Osteocyte (in vitro differentiated cells): ENCODE measurements at places on chromosomes 1 and 21.
A peak's percentile ranks its signal among the peaks of the same experiment; 100 is the strongest.

DNA sequence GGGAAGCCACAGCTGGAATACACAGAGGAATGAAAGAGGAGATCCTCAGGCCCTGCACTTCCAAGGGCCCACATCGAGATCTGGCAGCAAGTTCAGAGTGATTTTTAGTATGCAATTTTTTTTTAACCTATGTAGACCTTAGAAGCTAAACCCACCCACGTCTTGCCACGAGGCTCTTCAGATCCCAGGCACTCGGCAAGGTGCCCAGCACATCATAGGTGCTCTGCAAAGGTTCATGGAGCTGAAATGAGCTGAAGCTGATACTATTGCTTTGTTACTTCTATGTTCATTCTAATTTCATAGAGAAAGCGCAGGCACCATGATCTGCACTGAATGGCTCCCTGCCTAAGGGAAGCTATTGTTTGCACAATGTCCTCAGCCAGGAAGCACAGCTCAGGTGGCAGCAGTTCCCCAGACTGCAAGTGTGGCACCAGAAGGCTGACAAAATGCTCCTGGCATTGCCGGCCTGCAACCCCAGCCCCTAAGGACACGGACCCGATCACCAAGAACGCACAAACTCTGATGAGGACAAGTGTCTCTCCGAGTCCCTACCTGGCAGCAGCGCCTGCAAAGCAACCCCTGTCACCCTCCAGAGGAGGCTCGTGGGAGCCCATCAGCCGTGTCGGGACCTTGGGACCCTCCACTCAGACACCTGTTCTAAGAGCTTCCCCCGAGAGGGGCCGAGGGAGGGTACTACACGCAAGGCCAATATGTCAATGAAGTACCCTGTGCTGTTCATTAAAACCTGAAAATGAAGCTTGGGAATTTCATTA lies 264.2 kb downstream of the NPHP4 start:
- no peak for DNase-seq

DNA sequence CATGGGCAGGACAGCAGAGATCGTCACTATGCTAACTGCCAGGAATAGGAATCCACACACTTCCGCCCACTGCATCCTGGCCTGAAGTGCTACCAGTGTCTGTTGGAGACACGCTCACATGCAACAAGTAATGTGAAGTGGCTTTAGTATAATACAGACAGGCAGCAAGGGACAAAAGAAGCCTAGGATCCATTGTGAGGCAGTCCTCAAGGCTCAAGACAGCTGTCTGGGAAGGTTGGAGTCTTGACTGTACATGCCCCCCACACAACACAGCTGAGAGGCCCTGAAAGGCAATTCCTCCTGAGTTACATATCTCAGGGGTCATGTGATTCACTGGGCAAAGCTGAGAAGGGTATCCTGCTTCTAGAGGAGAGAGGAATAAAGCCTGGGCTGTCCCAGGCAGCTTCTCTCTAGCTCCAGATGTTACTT lies 39.9 kb upstream of the CD1D start:
- no peak for DNase-seq

DNA sequence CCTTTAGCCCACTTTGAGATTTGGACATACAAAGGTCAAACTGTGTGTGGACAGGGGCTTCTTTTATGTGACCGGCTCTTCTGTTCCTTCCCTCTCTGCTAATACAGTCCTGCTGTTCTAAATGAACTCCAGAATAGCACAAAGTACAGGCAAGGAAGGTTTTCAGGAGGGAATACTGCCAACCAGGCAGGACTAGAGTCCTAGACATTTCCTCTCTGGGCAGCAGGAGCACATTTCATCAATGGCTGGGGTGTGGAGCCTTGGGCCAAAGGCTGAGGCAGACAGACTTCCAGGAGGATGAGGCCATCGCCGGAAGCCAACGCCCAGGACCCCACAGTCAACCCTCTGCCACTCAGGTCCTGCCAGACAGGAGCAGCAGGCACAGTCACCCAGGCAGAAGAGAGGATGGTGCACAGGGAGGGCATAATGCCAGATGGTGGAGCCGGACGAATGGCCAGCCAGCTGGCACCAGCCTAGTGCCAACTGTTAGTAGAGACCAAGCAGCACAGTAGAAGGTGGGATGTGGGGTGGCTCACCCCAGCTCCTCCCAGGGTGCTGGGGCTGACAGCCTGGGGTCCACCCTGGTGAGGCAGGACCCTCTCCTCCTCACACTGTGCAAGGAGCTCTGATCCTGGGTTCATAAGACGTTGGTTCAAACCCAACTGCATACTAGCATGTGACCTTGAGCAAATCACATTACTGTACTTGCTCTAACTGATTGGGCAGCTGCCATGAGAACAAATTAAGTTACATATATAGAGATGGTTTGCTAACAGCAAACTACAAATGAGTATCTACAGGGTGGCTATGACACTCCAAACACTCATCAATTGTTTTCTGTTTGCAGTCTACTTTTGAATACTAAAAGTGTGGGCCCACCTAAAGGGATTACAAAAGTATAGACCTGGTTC lies 410.7 kb downstream of the SIPA1L2 start:
- DNase-seq, result no peak

DNA sequence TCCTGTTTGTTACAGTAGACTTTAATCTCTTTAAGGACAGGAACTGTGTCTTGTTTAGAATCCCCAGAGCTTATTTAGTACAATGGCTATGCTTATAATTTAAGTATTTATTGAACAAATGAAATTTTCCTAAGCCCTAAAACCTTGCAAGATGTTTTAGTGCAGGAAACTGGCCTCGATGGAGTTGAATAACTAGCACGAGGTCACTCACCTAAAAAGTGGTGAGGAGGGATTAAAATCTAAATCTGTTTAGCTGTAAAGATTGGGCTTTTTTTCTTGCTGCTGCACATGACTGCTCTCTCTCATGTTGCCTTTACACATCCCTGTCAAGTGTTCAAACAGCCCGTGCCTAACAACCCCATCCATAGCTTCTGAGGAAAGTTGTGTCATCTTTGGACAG lies 10.2 kb downstream of the NFYC start:
- no peak for DNase-seq

GRCh38 chr1:3237570-3237969 lies 168.6 kb downstream of the PRDM16 start:
- no peak for DNase-seq

- no peak for DNase-seq
These were observed 141.4 kb upstream of the BEND5 start for GRCh38 chr1:48917901-48918603.

- no peak for DNase-seq
These were observed 19.8 kb upstream of the PTP4A2 start for GRCh38 chr1:31957701-31958674.

DNA sequence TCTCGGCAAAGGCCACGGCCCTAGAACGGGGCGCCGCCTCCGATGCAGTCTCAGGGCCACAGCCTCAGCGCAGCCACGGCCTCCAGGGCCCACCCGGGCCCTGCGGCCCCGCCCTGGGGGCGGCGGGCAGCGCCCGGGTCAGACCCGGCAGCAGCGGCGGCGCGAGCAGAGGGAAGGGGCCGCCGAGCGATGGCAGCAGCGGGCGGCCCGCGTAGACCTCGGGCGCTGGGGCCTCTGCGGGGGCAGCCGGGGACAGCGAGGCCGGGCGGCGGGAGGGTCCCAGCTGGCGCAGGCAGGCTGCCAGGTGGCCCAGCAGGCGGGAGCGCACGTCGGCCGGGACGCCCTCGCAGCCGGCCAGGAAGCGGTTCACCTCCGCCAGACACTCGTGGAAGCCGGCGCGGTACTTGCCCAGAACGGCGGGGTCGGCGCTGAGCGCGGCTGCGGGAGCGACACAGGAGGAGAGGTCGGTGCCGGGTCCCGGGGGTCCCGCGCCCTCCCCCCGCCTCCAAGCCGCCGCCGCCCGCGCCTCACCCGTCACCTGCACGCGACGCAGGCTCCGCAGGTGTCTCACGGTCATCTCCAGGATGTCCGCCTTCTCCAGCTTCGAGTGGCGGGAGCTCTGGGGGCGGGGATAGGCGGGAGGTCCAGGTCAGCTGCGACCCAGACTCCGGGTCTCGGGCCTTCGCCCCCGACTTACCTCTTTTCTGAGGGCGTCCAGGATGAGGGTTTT lies 737 bp downstream of the HES4 start:
- peak; percentile 84 for DNase-seq

DNA sequence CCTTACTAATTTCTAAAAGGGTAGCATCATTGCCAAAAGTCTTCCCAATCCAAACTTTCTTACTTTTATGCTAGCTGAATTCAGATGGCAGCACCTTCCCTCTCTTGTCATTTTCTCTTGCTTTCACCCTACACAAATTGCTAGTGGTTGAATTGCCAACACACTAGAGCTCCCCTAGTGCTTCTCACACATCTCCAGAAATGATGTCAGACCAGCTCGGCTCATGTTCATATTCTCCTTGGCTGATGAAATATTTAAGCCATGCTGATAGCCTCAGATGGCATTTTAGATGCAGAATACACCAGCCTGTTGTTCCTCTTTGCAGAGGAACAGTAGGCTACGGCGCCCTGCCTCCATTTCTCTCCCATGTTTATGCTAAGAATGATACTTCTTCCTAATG lies 256.9 kb downstream of the PTBP2 start:
- DNase-seq, result no peak

- DNase-seq, result peak; percentile 73
These were observed 67.6 kb downstream of the POFUT2 start for GRCh38 chr21:45220071-45220481.

GRCh38 chr1:203675596-203676347 lies 49.1 kb downstream of the ATP2B4 start:
- DNase-seq, result no peak

DNA sequence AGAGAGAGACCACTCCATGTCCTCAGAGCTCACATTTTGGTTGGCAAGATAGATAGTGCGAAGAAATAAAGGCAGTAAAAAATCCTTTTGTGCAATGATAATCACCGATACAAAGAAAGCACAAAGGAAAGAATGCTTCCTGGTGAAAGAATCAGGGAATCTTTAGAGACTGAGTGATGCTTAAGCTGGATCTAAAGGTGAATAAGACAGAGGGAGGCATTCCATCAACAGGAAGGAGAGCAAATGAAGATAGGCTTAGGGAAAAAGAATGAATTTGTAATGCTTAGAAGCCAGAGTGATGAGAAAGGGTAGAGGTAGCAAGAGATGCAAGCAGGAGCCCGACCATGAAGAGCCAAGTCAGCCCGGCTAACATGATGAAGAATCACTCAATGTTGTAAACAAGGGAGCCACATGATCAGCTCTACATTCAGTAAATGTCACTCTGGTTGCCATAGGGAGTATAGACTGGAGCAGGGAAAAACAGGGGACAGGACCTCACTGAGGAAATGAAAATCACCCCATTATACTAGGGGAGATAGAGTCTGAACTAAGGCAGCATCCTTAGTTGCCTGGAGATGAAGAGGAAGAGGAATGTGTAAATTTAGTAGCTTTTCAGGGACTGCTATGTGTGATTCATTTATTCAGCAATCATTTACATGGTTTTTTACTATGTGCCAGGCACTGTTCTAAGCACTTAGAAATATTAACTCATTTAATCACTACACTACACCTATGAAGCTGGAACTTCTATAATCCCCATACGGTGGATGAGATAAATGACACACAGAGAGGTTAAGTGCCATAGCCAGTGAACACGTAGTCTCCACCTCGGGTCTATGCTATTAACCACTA lies 402.6 kb upstream of the NFIA start:
- no peak for DNase-seq

- peak; percentile 95 for DNase-seq
These were observed 20.4 kb upstream of the TARBP1 start for GRCh38 chr1:234499119-234499942.

DNA sequence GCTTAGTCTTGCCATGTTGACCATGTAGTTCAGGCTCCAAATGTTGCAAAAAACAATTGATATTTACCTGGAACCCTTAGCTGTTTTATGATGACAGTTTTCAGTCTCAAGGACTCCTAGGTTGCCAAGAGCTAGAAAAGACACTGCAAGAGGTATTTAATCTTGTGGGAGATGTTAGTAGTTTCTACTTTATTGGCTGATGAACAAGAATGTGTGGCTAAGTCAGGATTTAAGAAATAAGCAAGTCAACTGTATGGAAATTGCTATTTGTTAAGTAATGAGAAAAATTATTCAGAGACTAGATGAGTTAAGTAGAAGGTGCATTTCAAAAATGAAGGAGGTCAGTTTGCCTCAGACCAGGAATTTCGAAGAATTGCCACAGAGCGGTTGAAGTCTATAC lies 639.7 kb upstream of the USP24 start:
- DNase-seq, result no peak

DNA sequence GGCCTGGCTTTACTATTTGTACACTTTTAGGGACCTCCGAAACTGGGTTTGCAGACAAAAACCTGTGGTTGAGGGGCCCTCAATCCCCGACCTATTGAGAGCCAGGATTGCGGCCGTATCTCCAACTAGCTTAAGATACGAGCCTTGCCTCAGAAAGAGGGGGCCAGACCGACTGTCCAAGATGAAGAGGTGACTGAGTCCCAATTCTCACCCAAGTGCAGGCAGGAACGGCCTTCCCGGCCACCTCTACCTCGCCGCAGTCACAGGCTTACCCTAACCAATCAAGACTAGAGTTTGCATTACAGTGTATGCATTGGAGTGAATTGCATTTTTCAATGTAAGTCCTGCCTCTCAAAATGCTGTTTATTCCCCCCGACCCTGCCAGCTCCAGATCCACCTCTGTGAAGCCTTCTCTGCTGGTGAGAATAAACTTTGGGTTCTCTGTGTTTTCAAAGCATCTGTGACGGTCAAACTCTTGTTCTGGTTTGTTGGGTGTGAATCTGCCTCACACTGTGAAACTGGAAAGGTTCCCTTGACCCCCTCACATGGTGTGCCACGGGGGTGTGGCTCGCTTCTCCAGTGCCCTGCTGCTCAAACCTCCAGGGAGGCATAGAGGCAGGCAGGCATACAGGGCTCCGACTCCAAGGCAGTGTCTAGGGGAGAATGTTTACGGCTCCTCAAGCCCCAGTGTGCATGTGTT lies 62.2 kb upstream of the WLS start:
- no peak for DNase-seq

GRCh38 chr1:172663732-172664131 lies 4.8 kb downstream of the FASLG start:
- DNase-seq, result no peak

GRCh38 chr1:68442006-68442405 lies 7.7 kb downstream of the RPE65 start:
- DNase-seq, result no peak

DNA sequence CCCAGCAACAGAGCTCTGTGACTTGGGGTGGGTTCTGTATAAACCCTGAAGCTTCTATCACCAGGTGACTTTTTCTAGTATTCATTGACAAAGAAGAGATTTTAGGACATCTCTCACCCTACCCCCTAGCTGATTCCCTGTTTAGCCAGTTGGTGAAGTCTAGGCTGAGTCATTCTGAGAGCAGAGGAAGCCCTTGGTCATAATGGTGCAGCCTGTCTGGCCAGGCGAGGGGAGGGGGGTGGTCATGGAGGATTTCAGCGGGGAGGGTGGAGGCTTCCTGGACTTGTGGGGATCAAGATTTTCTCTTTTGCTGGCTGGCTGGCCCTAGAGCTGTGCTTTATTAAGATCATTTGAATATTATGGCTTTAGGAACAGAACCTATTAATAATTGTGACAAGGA lies 262.6 kb downstream of the CAMTA1 start:
- no peak for DNase-seq

- DNase-seq, result peak; percentile 67
These were observed 9.0 kb upstream of the RBM8A start for GRCh38 chr1:145936247-145936646.
